ENCODE measurements at places on chromosomes 5 and 9.
A peak's percentile ranks its signal among the peaks of the same experiment; 100 is the strongest.

GRCh38 chr9:127162046-127162863, 39.8 kb upstream of the ANGPTL2 start:
- no peak for DNase-seq

GRCh38 chr9:7489036-7489435, 310.5 kb downstream of the DMAC1 start:
- DNase-seq = no peak

DNA sequence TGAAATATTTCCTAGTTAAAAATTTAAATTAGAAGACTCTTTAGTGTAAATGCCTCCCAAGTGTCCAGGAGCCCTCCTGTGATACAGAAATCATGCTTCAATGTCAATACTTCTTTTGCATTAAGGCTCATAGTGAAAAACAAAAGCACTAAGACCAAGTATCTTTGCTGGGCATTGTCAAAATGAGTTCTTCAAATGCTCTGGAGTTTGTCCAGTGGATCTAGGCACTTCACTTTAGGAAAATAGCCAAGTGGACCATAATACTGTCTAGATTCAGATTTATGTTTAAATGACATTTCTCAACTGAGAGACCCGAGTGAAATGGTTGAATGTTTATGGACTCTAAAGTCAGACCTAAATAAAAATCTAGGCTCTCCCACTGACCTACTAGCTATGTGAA, 21.3 kb upstream of the CCDC112 start:
- no peak for DNase-seq

GRCh38 chr9:121075251-121076036, 689 bp downstream of the CNTRL start:
- DNase-seq = no peak

DNA sequence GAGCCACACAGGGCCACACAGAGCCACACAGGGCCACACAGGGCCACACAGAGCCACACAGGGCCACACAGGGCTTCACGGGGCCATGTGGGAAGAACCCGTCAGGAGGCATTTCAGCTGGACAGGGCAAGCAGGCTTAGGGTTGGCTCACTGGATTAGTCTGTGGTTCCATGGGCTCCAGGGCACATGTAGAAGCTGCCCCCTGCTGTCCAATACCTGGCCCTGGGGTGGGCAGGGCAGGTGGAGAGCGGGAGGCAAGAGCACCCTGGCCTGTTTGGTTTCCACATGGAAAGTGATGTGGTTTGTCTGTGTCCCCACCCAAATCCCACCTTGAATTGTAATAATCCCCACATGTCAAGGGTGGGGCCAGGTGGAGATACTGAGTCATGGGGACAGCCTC, 16.4 kb upstream of the LPCAT1 start:
- no peak for DNase-seq

- DNase-seq = no peak
These were observed 200.0 kb upstream of the GDNF start for GRCh38 chr5:38039826-38040225.

- DNase-seq = no peak
These were observed 174.9 kb downstream of the NSG2 start for GRCh38 chr5:174220417-174220816.

GRCh38 chr5:138901716-138902115, 26.6 kb upstream of the LRRTM2 start:
- DNase-seq = no peak

DNA sequence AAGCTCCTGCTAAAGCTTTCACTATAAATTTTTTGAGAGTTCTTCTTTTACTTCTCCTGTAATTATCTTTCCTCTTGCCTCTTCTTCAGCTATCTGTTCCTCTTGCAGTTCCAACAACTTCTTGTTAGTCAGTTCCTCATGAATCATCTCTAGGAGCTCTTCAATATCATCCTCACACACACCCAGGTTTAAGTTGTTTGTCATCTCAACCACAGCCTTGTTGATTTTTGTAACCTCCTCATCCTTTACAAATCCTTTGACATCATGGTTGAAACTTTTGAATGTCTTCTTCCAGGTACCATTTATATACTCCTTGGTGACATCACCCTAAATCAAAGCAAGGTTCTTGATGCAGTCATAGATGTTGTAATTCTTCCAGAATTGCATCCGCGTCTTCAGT, 106.3 kb upstream of the MAMDC2 start:
- DNase-seq = no peak

DNA sequence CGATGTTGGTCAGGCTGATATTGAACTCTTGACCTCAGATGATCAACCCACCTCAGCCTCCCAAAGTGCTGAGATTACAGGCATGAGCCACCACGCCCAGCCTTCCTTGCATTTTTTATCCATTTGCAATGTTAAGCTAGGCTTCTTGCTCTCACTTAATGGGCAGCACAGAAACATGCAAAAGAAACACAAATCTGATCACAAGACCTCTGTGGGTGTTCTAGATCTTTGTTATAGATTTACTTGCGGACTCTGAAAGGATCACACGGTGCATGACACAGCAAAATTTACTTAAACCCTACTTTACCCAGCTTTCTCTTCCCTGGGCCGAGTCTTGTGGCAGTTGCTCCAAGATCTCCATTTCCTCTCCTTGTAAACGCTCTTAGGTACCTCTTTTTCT, 71.3 kb downstream of the PSAT1 start:
- DNase-seq = no peak

GRCh38 chr5:146877783-146878475, 628 bp downstream of the PPP2R2B start:
- DNase-seq = peak; percentile 48

GRCh38 chr9:35488021-35488420, 1.9 kb upstream of the RUSC2 start:
- no peak for DNase-seq

DNA sequence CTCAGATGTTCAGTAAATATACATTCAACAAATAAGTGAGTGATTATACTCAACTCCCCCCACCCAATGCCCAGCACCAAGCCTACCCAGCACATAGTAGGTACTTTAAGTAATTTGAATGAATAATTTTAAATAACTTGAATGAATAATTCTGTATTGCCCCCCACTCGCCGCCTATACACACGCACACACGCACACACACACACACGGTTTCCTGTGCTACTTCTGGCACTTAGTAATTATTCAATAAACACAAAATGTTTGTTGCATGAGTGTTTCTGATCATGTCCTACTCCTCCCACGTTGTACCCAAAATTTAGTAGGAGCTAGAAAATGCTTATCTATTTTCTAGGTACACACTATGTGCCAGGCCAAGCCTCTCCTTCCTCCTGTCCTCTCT, 16.2 kb downstream of the PCDH12 start:
- no peak for DNase-seq

GRCh38 chr9:108476574-108476973, 379.2 kb downstream of the ACTL7B start:
- DNase-seq = no peak

DNA sequence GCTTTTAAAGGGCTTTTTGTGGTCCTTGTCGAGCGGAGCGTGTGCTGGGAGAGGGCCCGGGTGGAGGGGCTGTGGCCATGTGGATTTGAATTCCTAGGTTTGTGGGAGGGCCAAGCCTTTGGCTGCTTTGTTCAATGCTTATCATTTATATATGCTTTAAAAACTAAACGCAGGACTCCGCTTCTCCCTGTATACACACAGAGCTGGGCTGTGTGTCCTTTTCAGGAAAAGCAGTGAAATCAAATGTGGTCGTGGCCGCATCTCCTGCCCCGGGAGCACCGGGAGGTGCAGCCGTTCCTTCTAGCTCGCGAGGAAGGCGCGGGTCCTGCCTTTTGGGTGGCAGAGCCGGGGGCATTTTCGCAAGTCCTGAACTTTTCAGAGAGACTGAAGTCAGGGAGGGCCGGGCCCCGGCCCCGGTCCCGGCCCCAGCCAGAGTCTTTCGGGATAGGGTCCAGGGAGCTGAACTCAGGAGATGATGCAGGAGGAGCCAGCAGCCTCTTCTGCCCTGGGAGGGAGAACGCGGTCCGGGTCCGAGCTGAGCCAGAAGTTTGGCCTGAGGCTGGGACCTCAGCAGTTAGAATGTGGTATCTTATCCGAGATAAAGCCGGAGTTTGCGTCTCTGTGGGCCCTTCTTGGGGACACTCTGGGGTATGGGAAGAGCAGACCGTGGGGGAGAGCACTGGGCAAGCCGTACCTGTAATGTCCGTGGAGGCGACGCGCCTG, 158.8 kb downstream of the C9orf152 start:
- no peak for DNase-seq

- no peak for DNase-seq
These were observed 204.8 kb upstream of the KLF4 start for GRCh38 chr9:107694390-107694789.

- no peak for DNase-seq
These were observed 324.5 kb downstream of the ARRDC3 start for GRCh38 chr5:91058575-91058974.

DNA sequence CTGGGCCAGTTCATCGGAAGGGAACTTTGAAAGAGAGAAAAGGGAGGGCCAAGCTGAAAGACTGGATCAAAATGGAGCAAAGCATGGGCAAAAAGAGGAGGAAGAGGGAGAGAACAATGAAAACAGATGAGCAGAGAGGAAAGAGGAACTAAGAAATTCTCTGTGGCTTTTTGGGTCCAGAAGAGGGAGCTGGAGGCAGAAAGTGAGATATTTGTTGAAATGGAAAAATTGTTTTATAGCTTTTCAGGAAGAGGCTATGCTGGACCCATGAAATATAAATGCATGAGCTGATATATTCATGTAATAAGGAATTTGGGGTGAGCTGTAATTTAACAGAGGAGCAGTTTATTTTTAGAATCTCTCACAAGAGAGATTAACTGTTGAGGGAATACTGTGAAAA, 457.3 kb downstream of the DMAC1 start:
- no peak for DNase-seq

- DNase-seq = no peak
These were observed 106.4 kb upstream of the EFNA5 start for GRCh38 chr5:107776922-107777740.

- no peak for DNase-seq
These were observed 164.7 kb upstream of the TARS1 start for GRCh38 chr5:33275921-33276627.

- no peak for DNase-seq
These were observed 37.9 kb downstream of the PLEKHG4B start for GRCh38 chr5:129820-130219.

DNA sequence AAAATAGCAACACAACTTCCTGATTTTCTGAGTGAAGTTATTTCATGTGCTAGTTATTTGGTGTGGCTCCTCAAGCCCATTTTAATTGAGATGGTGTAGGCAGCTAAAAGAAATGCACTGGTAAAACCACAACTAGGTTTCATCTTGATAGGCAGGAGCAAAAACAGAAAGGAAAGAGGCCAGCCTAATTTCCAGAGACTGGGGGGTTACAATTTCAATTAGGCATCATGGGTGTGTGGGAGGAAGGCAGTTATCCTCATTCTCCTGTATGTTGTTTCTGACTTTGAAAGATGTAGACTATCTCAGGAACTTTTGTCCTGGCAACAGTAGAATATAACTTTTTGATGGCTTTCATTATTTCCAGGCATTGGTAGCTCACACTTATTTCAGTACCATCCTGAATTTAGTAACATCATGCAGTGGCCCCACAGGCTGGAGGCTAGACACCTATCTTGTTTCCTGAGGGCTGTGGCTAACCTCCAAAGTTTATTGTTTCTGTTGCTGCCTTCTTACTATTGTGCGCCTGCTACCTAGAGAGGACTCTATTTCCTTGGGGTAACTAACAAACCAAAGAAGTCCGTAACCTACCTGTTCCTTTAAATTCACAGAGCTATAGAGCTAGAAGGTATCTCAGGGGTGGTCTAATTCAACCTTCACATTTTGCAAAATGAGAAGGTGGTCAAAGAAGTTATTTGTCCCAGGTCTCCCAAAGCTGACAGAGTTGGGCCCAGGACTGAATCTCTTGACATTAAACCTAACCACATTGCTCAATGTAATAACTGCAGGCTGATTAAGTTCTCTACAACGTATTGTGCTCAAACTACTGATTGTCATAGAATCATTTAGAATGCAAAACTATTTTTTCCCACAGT, 42.4 kb downstream of the FYB1 start:
- no peak for DNase-seq

- DNase-seq = no peak
These were observed 33.2 kb downstream of the SLC31A2 start for GRCh38 chr9:113183956-113184488.

- no peak for DNase-seq
These were observed 950 bp upstream of the MSH3 start for GRCh38 chr5:80653502-80653901.

DNA sequence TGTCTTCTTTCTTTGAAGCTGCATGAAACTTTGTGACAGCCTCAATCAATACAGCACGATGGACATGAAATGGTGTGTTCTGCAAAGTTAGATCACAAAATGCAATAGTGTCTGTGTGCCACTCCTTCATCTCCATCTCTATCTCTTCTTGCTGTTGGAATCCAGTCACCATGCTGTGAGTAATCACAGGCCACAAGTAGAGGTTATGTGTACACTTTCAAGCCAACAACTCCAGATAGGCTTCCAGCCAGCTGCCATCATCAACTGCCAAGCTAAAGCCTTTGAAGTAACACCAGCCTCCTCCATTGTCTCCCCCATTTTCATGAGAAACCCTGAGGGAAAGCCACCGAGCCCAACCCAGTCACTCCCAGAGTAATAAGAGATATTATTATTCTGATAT, 360.6 kb downstream of the PTPRD start:
- DNase-seq = no peak

- DNase-seq = no peak
These were observed 19.0 kb downstream of the TMEM8B start for GRCh38 chr9:35847792-35848572.

DNA sequence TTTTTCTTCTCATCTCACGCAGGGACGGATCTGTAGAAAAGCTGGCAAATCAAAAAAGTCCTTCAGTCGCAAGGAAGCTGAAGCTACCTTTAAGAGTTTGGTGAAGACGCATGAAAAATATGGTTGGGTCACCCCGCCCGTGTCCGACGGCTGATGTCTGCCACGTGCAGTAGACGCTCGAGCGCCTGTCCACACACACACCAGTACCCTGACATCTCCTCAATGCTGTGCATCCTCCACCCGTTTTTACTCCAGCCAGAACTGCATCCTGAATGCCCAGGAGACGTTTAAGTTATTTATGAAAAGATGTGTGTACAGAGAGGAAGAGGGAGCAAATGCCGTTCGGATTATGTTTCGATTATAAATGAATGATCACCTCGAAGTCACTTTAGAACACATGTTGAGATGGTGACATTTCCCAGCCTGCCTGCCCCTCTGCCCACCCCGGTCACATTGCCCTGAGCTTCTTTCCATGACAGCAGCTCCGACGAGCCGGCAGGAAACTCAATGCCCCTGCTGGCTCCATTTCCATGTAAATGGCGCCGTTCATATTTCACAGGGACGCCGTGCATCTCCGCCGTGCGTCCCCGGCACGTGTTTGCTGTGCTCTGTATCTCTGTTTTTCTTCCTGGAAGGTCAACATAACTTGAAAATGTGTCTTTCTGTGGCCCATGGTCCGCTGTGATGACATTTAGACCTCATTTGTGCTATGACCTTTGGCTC, 42.7 kb downstream of the UBE2QL1 start:
- no peak for DNase-seq

Data from NCI-H2029 (cell line).